RPMI7951 (cell line): ENCODE measurements at places on chromosomes 3 and 15. TPM values are rescaled to one million over a fixed set of nuclear protein-coding genes. Genes with fewer than 3 reads are reported as not detected.

The NLGN1 gene
- total RNA-seq, result 0.39 and 0.48 TPM in 2 replicates

The AMOTL2 gene
- total RNA-seq, result 13.1 and 15.1 TPM in 2 replicates

The LINGO1 gene
- not detected in 2 replicates for total RNA-seq

The SPTSSB gene
- total RNA-seq, result not detected in 2 replicates

The GATM gene
- 0.68 and 1.4 TPM in 2 replicates for total RNA-seq

The RARRES1 gene
- 3.7 and 4.0 TPM in 2 replicates for total RNA-seq

The IL17RB gene
- not detected in 2 replicates for total RNA-seq

The RHO gene
- not detected in 2 replicates for total RNA-seq

The CYP1A2 gene
- total RNA-seq, result not detected in 2 replicates

The IFRD2 gene
- total RNA-seq, result 97.9 and 116 TPM in 2 replicates
